ENCODE measurements at places on chromosomes 4 and X. TPM values are rescaled to one million over a fixed set of nuclear protein-coding genes. Genes with fewer than 3 reads are reported as not detected.

NLGN4X gene
- not detected for total RNA-seq

OCRL gene
- total RNA-seq: 20.2 TPM

STS gene
- total RNA-seq: 0.64 TPM

SYNPO2 gene
- total RNA-seq: 0.24 TPM

ARR3 gene
- total RNA-seq: not detected

KLF8 gene
- 3.8 TPM for total RNA-seq

SLC26A1 gene
- total RNA-seq: 0.21 TPM

JCHAIN gene
- not detected for total RNA-seq

RGN gene
- 0.43 TPM for total RNA-seq
